ENCODE measurements at places on chromosomes 11 and 22.

DNA sequence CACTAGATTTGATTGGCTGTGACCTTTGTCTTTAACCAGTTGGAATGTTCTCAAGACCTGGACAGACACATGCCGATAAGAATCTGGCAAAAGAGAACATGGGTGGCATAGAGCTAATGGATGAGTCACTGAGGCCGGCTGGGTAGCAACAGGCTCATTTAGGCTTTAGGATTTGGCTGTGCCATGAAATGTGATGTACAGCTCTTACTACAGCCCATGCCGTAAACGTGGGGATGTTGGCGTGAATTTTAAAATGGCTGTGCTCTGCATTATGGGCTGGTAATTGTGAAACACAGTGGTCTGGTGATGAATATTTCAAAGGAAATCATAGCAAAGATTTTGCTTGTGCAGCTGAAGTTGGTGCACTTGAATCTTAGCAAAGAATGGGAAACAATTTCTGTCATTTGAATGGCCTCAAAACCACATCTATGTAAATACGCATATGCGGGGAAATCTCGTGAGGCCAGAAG is 332.4 kb downstream of the TBC1D22A start:
- DNase-seq, result no peak

- DNase-seq, result peak; percentile 27
These were observed 9.9 kb downstream of the CTSC start for GRCh38 chr11:88327462-88328143.

- peak; percentile 48 for DNase-seq
These were observed 1.1 kb downstream of the NEAT1 start for GRCh38 chr11:65423516-65424204.

GRCh38 chr22:35605369-35605680 is 11.8 kb downstream of the MB start:
- DNase-seq, result no peak

DNA sequence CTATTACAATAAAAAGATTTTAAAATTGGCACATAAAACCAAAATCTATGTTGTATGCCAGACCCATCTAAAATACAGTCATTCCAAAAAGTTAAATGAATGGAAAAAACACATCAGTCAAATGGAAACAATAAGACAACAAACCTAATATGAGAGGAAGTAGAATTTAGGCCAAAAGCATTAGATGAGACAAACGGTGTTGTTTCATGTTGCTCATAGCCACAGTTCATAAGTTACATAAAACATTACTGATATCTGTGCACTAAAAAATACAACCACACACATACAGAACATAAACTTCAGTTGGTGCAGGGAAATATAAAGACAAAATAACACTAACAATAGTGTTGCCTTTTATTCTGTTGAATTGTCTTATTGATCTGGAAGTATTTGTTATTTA is 661.9 kb downstream of the CNTN5 start:
- DNase-seq, result no peak

DNA sequence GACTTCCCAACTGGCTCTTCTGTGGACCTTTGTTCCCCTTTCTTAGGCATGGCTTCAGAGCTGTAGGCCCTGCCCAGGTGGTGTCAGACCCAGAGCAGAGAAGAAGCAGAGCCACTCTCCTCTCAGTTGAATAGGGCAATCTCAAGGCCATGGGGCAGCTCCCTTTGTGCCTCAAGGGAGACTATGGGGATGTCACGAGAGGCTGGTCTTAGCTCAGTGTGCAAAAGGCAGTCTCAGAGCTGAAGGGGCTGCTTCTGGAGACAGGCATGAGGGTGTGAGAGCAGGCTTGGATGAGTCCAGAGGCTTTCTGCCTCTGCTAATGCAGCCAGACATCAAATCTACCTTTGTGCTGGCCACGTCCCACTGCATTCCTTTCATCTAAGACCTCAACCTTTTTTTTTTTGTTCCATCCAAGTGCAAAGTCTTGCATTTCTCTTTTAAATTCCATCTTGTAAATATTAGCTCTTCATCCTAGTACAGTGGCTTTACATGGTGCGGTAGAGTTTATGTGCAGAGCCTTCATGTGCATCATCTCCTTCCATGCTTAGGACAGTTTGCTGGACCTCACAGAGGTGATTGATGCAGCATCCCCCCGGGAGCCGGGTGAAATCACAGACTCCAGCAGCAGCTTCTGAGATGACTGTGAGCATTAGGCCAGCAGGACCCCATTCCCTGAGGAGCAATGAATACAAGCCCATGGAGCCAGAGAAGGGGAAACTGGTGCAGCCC is 34.2 kb upstream of the FCHSD2 start:
- DNase-seq, result peak; percentile 22

DNA sequence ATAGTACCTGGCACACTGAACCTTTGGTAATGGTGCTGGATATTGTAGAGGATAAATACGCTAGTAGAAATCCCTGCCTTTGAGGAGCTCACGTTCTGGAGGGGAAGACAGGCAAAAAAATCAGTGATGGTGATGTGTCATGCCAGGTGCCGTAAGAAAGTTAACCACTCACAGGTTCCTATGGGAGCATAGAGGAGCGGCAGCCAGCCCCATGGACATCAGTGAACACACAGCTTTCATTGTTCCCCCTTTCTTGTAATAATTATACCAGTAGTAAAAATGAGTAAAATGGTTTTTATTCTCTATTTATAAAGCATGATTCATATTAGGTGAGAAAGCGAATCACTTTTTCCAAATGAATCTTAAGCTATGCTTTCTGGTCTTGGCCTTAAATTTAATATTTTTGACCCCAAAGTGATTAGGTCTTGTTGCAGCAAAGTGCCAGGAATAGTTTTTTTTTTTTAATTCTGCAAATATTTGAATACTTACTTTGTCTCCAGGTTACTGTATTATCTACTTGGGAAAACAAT is 57.9 kb downstream of the UVRAG start:
- DNase-seq, result no peak

DNA sequence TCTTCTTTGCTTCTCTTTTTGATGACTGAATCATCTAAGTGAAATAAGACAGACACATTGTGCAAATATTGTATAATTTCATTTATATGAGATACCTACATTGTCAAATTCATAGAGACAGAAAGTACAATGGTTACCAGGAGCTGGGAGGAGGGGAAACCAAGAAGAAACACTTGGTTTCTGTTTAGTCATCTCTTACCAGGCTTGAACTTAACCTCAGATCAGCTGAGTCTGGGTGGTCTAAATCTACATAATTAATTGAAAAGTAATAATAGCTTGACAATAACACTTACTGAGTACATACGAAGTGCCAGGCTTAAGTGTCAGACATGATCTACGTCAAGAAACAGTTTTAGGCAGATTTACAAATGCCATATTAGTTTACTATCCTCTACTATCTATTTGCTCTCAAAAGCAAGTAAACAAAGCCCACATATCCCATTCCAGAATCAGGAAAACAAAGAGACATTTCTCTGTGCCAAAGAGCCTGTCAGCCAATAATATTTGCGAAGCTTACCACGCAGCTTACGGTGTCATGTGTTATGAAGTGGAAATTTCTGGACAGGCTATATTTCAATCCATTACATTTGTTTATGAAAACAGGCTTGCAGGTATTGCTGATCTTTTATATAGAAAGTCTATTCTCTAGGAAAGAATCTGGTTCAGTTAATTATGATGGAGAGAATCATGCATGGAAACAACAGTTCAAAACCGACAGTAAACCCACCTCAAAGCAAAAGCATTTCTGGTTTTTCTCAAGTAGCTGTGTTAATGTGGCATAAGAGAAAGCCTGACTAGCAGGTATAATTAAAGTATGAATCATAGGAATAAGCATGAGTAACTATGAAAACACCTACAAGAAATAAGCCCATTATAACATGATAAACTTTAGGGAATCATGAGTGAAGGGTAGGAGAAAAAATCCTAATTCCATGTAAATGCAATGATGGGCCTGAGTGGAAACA is 2.7 kb upstream of the ARHGAP42 start:
- no peak for DNase-seq

Measured in suppressor macrophage treated with lipopolysaccharide for 1 hour (primary cell).